Right ventricle myocardium superior (tissue), 1 donor: ENCODE measurements at places on chromosomes 12 and 14.

DNA sequence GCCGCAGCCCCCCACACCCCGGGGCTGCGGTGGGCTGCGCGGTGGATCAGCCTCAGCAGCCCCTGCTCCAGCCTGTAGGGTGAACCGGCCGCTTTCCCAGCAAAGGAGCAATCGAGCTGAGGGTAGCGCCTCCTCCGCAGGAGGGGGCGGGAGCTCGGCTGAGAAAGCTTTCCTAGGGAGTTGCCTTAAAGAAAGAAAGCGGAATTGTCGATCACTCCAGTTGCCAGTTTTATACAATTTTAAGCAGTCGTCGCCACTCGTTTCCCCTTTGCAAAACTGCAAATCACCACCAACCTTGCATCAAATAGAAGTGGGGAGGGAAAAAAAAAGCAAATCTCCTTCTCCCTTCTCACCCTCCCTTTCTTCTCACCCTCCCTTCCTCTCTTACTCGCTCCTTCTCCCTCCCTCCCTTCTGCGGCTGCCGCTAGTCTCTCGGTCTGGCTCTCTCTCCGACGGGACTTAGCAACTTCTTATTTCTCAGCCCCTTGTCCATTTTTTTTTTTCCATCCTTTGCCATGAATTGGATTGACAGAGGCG is at the start of gene PDE3A:
Gene PDE3A (plus strand): TSS at position 424 of the 537 bp plus-strand sequence. CDS start 748 bp downstream, outside the sequence.
- peak; percentile 83 for DNase-seq

GRCh38 chr12:31297572-31298514 is 28.1 kb downstream of the SINHCAF start:
- DNase-seq, result no peak

- DNase-seq, result no peak
Observed at GRCh38 chr12:26461776-26462175, 266.4 kb downstream of the SSPN start.

DNA sequence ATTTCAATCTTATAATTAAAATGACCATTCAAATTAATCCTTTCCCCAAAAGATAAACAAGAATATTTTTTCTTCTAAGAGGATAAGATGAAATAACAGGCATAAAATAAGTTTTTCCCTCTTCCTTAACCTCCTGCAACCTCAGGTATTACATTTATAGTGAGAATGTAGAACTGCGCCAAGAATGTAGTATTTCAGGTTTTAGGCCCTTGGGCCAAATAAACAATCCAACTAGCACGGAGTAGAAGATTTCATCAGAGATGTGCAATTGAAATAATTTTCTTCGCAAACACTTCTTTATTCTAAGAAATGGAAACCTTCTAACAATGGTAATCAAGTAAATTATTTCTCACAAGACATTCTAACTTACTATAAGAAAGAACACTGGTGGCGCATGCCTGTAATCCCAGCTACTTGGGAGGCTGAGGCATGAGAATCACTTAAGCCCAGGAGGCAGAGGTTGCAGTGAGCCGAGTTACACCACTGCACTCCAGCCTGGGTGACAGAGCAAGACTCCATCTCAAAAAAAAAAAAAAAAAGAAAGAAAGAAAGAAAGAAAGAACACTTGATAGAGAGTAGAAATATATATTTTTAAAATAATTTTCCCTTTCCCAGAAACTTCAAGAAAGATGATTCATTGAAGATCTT is 100.8 kb downstream of the TAOK3 start:
- no peak for DNase-seq

DNA sequence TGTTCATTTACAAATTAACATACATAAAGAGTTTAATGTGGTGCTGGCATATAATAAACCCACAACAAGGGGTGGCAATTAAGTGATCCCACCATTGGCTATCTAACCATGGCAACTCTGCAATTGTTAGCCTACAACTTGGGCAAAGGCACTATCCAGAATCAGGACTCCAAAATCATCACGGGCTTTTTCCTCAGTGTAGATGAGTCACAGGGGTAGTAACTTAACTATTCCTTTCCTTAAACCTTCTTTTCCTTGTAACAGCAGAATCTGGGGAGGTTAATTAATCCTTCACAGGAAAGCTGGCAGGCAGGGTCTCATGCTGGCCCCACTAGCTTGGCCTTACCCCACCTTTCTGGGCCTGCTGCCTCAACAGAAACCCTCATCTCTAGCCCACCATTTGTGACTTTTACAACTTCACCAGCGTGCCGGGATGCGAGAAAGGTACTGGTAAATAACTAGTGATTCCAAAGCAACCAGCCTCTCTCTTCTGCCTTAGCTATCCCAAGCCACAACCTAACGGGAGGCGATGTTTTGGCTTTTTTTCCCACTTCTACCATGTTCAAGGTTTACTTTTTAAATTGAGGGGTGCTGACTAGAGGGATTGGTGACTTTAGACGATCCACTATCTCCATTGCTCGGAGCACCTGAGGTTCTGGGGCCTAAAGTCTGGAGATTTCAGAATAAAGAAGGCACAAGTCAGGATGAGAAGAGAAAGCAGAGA is 744 bp downstream of the ATP5MC2 start:
- DNase-seq, result no peak

DNA sequence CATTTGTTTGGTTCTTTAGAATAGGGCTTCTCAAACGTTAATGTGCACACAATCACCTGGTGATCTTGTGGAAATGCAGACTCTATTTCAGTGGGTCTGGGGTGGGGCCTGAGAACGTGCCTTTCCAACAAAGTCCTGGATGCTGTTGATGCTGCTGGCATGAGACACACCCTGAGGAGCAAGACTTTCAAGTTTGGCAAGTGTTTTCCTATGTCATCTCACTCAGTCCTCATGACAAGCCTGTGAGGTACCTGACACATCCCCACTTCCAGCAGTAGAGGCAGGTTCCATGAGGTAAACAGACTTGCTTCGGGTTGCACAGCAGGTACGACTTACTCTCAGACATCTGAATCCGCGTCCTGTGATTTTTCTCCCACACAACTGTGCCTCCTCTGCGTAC is 147.1 kb downstream of the MYRFL start:
- DNase-seq, result no peak
